Activated CD8-positive, alpha-beta memory T cell treated with anti-CD3 and anti-CD28 coated beads for 1 hour (primary cell): ENCODE measurements at places on chromosomes 13 and 19.

DNA sequence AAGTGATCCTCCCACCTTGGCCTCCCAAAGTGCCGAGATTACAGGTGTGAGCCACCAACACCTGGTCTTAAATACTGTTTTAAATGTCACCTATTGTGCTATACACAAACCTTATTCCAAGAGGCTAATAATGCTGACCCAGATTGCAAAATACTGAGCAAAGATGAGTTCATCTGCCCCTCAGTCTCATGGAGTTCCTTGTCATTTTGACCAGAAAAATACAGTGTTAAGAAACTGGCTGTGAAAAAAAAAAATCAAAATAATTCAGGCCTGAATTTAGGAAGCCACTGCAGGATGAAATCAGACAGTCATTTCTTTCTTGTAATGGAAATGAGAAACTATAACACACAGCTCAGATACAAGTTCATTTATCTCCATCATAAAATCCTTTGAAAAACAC lies 59.9 kb downstream of the TBC1D4 start:
- DNase-seq: no peak

DNA sequence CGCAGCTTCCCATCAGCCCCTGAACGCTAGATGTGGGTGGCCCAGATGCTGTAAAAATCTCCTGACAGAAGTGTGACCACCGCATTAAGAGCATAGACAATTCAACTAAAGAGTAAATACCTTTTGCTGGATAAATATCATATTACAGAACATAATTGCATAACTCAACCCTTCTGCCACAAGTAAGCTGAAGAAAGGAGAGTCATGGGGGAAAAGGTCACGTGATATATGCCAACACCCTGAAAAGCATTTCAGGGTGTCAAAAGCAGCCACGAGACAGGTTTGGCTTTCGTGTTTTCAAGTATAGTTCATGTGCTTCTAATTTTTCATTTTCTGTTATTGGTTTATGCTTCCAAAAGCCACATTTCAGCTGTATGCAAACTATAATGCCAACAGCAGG lies 71.3 kb downstream of the LHFPL6 start:
- DNase-seq: no peak

DNA sequence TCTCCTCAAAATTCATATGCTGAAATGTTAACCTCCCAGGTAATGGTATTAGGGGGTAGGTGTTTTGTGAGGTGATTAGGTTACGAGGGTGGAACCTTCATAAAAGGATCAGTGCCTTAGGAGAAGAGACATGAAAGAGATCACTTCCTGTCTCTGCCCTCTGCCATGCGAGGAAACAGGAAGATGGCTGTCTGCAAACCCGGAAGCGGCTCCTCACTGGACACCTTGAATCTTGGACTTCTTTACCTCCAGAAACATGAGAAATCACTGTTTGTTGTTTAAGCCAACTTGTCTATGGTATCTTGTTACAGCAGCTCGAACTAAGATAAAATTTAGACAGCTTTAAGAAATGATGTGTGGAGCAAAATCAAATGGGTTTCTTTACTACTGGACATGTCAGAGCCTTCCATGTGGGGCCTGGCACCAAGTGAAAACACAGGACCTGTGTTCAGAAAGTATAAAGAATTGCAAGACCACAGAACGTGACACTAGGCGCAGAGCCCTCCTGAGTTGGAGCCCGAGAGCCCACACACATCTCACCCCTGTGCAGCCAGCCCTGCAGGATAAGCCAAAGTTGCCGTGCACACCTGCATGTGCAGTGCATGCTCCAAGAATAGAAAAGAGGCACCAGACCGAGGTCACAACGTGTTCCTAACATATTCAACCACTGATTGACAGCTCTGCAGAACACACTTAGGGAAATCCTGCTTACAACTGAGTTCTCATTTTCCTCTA lies 112.5 kb upstream of the UQCRFS1 start:
- no peak for DNase-seq

DNA sequence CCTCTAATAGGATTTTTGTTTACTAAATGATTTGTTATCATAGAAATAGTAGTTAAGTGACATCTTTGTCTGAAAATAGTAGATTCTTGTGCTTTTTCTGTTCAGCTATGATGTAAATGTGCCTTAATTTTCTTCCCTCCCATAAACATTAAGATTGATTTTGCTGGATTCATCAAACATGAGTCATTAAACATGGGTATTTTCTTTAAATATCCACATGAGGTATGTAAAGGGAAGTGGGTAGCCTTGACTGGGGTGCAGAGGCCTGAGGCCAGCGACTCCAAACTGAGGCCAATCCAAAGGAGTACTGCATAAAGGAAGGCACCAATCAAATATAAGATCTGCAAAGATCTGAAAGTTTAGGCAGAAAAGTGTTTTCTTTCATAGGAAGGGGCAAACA lies 3.7 kb downstream of the ZNF136 start:
- no peak for DNase-seq

DNA sequence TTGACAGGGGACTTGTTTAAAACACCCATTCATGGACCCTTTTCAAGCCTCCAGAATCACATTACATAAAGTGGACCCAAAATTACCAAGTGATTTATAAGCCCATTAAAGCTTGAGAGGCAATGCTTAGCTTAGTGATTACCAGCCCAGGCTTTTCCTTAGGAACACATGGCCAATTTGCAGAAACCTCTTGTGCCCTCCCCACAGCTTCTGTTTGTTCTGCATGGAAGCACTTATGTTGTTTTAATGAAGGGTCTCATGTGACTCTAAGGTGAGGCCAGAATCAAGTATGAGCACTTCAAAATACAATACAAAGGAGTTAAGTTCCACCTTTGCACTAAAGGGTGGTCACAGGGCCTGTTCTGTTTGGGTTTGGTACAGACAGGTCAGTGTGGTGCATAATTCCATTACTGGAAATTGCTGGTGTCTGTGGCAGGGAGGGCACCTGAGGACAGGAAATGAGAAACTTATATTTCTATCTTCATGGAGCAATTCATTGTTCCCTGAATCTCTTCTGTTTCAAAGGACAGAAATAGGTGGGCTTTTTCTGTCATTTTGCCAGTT lies 15.3 kb downstream of the ZNF486 start:
- DNase-seq: no peak

GRCh38 chr19:33809960-33810359 lies 13.3 kb downstream of the KCTD15 start:
- no peak for DNase-seq
